Bronchial epithelial cell (primary cell): ENCODE measurements at places on chromosomes 16 and 17.

DNA sequence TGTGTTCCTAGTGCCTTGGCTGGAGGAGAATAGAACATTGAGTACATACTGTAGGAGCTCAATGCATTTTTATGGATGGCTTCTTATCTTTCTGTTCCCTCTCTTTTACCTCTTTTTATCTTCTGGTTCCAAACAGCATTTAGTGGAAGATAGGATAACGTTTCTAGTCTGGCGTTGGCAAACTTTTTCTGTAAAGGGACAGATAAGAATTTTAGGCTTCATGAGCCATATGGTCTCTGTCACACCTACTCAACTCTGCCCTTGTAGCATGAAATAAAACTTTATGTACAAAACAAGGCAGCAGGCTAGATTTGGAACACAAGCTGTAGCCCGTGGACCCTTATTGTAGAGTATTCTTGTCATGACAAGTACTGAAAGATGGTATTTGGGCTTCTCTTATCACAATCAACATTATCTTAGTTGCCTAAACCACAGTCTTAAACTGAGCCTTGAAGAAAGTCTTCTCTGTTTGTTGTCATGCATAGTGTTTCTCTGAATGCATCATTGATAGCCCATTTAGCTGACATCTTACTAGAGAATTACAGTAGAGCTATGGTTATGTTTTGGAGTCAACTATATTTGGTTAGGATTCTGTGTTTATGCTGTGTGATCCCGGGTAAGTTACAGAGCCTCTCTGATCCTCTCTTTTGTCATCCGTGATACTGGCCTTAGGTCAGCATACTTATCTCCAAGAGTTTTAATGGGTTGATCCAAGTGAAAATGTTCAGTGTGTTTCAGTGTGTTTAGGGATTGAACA lies 80.2 kb downstream of the HS3ST4 start:
- no peak for DNase-seq

- no peak for DNase-seq
Observed at GRCh38 chr16:64705443-64705842, 416.4 kb downstream of the CDH11 start.

- DNase-seq, result no peak
Observed at GRCh38 chr17:77117415-77117814, 23.4 kb upstream of the SEC14L1 start.

- no peak for DNase-seq
Observed at GRCh38 chr16:21647562-21648164, 4.7 kb downstream of the IGSF6 start.

DNA sequence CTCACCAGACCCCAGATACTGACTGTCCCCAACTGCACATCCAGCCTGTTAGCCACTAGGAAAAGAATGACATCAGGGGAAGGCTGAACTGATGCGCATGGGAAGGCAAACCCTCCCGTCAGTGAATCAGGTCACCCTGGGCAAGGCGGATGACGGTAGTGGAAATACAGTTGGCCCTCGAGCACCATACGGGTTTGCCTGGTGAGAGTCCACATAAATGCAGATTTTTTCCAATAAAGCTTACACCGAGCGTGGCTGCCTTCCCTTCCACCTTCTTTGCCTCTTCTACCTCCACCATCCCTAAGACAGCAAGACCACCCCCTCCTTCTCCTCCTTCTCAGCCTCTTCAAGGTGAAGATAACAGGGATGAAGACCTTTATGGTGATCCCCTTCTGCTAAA lies 236.1 kb upstream of the TNRC6C start:
- DNase-seq, result no peak
